Fibroblast of the aortic adventitia (primary cell): ENCODE measurements at places on chromosomes 16 and 17. TPM values are rescaled to one million over a fixed set of nuclear protein-coding genes. Genes with fewer than 3 reads are reported as not detected.

Gene CCL17
- not detected in 2 replicates for total RNA-seq

GRCh38 chr17:38881600-38882191 is 11.8 kb downstream of the LASP1 start:
- peak; percentile 90 for DNase-seq

- no peak for DNase-seq
These were observed 497.8 kb upstream of the ZFHX3 start for GRCh38 chr16:73545755-73546154.

DNA sequence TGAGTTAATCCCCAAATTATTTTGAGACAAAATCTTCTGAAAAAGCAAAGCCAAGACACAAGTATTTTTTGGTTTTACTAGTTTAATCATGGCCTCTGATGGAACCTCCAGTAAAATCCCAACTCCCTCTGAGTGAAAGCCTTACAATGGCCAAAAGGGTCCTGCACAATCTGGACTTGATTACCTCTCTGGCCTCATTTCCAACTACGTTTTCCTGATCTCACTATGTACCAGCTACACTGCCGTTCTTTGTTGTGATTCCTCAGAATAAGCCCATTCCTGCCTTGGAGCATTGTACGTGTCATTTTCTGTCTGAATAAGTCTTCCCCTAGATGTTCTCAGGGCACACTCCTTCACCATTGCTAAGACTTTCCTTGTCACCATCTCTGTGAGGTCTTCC is 37.3 kb downstream of the SPOP start:
- DNase-seq, result peak; percentile 64

DNA sequence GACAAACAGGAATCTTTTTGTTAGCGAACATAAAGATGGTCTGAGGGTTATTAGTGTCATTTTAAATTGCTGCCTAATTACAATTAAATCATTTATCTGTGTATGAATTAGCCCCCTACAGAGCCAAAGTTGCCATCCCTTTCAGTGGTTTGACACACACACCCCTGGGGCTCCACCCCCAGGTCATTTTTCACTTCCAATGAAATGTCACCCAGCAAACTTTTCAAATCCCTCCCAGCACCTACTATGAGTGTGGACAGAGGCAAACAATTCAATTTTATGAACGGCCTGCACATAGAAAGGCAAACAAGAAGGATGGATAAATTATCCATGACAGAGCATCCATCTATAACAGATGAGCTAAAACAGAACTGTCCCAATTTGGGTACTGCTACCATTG is 2.4 kb downstream of the MYH10 start:
- no peak for DNase-seq

GRCh38 chr17:29546085-29546484 is 20.8 kb downstream of the ABHD15 start:
- DNase-seq, result peak; percentile 11
